ENCODE measurements at places on chromosomes 11 and 22.

DNA sequence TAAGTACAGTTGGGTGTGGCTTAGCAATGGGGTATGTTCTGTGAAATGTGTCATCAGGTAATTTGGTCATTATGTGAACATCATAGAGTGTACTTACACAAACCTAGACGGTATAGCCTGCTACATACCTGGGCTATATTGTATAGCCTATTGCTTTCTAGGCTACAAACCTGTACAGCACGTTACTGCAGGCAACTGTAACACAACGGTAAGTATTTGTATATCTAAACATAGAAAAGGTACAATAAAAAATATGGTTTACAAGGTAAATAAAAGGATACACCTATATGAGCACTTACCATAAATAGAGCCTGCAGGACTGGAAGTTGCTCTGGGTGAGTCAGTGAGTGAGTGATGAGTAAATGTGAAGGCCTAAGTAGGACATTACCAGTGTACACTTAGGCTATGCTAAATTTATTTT lies 73.1 kb upstream of the GDPD4 start:
- DNase-seq: no peak

- DNase-seq: no peak
These were observed 951.6 kb downstream of the DLG2 start for GRCh38 chr11:84675396-84676025.

- no peak for DNase-seq
These were observed 35.6 kb downstream of the MARK2 start for GRCh38 chr11:63874511-63874910.

DNA sequence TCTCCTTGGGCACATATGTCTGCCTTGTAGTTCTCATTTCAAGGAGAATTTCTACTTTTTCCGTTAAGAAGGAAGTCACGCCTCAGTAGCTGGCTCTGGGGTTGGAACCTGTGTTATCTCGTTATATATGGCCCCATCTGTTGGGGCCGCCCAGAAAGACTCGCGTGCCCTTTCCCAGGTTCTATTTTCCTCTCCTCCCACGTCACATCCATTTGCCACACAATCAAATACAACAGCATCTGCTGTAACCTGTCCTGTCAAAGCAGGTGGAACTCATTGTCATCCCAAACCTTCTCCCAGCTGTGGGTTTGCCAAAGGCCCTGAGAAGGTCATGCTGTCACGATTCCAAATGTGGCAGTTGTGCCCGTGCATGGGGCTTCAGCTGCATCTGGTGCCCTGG lies 213.1 kb upstream of the ZBED5 start:
- no peak for DNase-seq

DNA sequence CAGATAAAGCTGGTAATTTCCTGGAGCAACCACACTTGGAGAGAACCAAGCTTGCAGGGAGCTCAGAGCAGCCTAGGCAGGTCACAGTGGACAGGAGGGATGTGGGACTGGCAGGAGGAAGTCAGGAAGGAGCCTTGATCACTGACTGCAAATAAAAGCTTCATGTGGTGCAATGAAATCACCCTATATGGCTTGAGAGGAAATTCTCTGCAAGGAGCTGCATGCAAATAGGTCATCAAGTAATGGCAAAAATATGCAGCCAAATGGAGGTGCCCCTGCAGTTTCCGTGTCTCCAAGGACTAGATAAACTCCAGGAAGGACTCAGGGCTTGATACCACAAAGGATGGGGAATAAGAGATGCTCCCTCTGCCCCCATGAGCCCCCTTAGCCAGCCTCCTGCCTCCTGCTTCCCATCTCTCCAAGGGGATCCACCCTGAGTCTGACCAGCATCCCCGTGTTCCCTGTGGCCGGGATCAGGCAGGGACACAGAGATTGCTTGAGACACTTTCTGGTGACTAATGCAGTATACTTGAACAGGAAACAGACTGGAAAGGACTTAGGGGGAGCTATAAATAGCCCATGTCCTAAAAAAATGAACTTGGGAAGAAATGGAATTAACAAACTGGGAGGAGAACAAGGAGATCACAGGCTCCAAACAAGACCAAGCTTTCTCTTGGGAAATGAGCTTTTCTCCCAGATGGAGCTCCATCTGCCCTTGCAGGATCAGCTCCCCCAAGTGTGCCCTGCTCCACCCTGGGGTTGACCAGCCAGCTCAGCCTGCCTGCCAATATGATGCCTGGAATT lies 23.9 kb upstream of the MICAL2 start:
- DNase-seq: no peak

DNA sequence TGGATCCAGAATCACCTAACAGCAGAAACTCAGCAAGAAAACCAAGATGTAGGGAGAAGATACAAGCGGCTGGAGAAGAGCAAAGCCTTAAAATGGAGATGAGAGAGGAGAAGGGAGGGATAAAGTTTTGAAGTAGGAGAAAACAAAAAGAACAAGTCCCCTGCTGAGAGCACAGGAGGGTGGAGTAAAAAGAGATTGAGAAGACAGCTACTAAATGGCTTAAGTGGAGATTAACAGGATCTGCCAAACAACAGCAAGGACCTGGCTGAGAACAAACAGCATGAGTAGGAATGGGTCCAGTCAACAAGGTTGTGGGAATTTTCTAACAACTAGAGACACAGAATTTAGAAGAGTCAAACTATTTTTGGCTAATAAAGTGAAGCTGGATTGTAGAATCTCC lies 18.1 kb downstream of the BTG4 start:
- DNase-seq: no peak

DNA sequence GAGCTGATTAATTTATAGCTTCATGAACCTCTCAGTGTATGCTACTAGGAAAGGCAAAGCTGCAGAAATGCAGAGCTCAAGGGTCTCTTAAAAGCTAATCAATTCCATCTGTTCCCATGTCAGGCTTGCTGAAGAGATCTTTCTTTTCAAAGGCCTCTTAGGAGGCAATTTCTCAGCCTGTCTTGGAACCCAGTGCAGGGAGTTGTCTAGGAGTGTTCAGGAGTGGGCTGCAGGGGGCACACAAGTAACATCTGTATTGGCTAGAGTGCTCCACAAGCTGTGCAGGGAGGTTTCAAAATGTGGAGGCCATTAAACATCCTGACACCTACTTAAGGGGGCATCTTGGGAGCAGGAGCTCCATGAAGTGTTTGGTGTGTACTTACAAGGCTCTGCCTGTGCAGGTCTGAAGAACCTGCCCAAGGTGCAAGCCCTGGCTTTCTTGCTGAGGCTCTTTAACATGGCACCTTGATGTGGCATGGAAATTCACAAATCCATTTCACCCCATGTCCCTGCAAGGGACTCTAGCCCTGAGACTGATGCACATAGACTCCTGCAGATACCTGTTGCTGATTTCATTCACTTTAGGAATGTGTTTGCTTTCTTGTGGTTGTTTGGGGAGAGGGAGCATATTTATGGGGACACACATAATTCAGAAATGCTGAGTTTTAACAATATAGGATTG lies 134.7 kb downstream of the ME3 start:
- no peak for DNase-seq

GRCh38 chr11:1288426-1289151 lies 20.8 kb downstream of the TOLLIP start:
- no peak for DNase-seq

- DNase-seq: no peak
These were observed 75.1 kb downstream of the PRR5L start for GRCh38 chr11:36371181-36371580.

GRCh38 chr11:68821670-68822069 lies 20.0 kb downstream of the CPT1A start:
- DNase-seq: no peak

DNA sequence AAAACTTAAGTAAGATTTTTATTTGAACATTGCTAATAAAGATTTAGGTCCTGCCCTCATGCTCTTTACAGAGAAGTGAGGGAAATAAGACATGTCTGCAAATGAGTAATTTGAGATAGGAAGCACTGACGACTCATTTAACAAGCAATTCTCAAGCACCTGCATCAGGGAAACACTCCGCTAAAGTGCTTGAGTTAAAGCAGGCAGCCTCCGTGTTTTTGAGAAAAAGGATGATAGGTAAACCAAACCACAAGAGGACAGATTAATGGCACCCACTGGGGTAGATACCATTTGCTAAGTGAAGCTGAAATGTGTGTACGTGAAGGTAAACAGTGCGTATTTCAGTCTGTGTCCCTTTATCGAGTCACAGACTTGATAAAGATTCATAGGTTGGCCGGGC lies 184.6 kb upstream of the CARD18 start:
- DNase-seq: no peak

DNA sequence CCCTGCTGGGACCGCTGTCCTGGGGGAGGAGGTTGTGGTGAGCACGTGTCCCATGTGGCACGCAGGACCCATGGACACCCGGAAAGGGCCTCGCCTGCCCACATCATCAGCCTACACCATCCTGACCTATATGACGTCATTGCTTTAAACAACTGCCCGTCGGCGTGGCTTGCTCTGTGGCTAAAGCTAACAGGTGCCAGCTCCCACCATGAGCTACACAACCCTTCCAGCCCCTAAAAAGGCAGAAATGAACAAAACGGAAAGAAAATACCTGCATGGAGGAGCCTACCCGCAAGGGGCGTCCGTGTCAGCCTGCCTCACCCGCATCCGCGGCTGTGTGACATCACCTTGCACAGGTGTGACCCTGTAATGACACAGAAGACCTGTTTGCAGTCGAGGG lies 481.8 kb downstream of the BRD1 start:
- no peak for DNase-seq

DNA sequence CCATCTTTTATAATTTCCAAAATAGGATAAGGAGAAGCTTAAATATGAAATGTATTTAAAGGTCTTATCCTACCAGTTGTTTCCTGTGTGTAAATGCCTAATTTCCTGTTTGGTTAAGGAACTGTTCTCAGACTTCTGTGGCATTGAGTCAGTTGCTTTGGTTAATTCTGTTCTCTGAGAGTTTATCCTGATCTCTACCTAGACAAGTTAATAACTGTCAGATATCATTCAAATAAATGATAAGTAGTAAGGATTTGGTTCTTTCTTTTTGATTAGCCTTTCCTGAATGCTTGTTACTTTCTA lies 39.5 kb downstream of the CTNND1 start:
- no peak for DNase-seq

- peak; percentile 38 for DNase-seq
These were observed 203.7 kb downstream of the NELL1 start for GRCh38 chr11:20873054-20873453.

DNA sequence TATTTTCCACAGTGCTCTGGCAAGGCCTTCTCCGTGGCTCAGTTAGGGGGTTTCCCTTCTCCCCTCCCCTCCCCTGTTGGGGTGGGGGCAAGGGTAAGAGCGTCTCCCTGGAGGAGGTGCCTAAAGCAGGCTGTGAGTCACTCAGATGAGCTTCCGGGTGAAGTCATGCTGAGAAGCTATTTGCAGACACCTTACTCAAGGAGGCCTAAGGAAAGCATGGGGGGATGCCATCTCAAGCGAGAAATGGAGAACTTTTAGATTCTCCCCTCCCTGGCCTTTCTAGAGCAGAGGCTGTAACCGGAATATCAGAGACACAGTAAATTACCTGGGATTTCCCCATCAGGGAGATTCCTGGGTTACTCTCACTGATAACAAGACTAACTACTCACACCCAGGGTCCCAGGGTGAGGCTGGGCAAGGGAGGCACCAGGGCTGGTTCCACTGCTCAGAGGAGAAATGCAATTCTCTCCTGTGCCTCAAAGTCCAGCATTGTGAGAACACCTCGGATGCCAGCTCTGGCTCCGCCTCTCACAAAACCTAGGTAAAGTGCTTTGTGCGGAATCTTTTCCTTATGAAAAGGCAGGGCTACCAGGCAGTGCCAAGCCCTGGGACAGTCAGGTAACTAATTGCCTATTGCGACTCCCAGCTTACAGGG lies 123.6 kb downstream of the ABTB2 start:
- DNase-seq: no peak

DNA sequence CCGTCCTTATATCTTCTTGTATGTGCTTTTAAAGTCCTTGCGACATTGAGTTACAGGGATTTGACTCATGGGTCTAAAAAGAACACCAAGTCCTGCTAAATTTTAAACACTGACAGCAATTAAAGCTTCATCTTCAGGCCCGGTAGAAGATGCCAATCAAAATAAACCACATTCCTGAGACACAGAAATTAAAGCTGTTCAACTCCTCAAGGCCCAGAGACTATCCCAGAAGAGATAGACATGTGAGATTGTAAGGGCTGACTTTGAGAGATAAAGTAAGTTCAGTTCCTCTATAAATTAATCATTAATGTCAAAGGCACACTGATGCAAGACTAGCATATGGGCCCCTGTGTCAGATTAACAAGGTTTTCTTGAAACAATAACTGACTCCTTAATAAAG lies 49.8 kb downstream of the OSBPL5 start:
- DNase-seq: no peak

DNA sequence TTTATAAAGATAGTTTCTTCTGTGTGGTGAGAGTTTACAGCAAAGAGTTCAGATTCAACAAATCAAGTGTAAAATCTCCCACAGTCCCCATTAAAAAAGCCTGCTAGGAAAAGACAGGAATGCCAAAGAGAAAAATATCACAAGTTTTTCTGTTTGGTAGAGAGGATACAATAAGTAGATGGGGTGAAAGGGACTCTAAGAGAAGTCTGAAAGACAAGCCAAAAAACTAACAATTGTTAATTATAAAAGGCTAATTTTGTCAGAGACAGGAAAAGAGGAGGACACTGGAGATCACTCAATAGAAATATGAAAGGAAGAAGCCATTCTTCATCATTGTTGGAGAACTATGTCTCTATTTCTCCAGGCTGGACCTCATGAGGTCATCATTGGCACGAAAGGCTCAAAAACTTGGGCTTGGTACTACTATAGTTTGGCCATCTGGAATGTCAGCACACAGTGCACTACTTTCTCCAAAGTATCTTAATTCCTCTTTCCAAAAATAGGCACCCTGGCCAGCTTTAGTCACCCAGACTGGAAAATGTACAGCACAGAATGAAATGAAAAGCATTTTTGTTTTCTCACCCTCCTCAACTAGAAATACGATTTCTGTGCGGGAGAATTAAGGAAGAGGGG lies 531 bp upstream of the SOX6 start:
- DNase-seq: no peak

- DNase-seq: no peak
These were observed 12.8 kb downstream of the RPUSD4 start for GRCh38 chr11:126198648-126199047.

DNA sequence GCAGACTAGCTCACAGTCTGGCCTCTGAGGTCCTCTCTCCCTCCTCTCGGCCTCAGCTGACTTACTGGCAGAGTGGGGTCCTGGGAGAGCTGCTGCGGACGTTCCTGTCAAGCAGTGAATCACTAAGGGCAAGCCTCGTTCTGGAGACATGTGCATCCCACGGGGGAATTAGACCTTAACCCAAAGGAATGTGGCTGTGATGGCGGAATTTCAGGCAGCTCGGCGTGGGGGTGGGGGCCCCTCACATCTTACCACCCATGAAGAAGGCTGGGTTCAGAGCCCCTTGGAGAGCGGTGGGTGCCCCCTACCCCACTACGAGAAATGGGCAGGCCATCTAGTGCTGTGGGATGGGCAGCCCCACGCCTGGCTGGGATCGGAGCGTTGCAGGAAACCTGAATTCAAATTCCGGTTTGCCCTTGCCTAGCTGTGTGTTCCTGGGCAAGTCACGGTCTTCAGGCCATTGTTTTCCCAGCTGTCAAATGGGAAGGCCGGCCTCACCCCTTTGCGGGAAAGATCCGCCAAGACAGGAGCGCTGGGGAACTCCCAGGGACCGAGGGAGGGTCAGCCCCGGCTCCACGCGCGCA lies 554 bp downstream of the LRRC32 start:
- DNase-seq: no peak

- DNase-seq: no peak
These were observed 12.0 kb downstream of the FAM111A start for GRCh38 chr11:59154610-59155009.

GRCh38 chr11:108984523-108984922 lies 319.7 kb downstream of the DDX10 start:
- DNase-seq: no peak

GRCh38 chr11:2778630-2779498 lies 79.1 kb upstream of the KCNQ1OT1 start:
- peak; percentile 16 for DNase-seq
